ENCODE measurements at places on chromosomes 1 and 21. TPM values are rescaled to one million over a fixed set of nuclear protein-coding genes. Genes with fewer than 3 reads are reported as not detected.

GRCh38 chr21:25772686-25773085 is 37.9 kb downstream of the GABPA start:
- no peaks in the 10 kb centered on the region for H3K36me3 ChIP-seq
- no peak overlapping the region for H3K4me3 ChIP-seq
- H3K27ac ChIP-seq: peak overlapping the region; percentile 55
- DNase-seq: no peak

The USP21 gene
- total RNA-seq: 24.4 TPM

DNA sequence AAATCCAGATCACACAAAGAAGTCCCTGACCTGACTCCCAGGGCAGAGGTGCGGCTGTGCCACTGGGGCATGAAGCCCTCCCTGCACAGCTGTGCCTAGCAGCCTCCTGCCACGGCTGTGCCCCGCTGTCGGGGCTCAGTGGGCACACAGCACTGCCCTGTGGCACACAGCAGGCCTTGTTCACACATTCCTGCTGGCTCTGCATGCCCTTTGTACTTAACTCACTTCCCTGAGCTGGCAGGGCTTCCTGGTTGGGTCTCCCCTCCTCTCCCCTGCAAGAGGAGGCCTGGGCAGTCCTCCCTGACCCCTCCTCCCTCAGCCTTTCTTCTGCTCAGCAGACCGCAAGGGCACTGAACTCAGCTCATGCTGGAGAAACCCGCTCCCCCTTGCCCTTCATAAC is 14.8 kb downstream of the LHX4 start:
- H3K4me3 ChIP-seq: no peak overlapping the region
- H3K27me3 ChIP-seq: peaks cover 35% of the 10 kb centered on the region
- H3K36me3 ChIP-seq: no peaks in the 10 kb centered on the region
- no peak for DNase-seq
- H3K4me1 ChIP-seq: no peaks in the 10 kb centered on the region

GRCh38 chr1:39199593-39199992 is 4.9 kb upstream of the MACF1 start:
- H3K4me1 ChIP-seq: peaks cover 67% of the 10 kb centered on the region
- no peaks in the 10 kb centered on the region for H3K27me3 ChIP-seq
- DNase-seq: no peak

DNA sequence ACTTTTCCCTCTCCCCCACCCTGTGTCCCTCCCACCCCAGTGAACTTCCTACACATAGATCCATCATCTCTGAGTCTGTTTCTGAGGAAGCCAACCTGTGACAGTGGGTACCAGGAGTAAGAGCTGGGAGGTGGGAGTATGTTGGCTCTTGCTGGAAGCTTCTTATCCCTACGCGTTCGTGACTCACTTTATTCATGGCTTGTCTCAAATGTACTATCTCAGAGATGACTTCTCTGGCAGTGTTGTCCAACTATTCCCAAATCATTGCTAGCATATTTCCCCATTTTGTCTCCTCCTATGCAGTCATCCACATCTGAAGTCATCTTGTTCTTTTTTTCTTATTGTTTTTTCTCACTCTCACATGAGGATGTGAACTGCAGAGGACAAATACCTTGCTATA is 88.0 kb downstream of the HIVEP3 start:
- no peaks in the 10 kb centered on the region for H3K4me1 ChIP-seq
- H3K4me3 ChIP-seq: no peak overlapping the region
- no peak overlapping the region for H3K27ac ChIP-seq
- H3K36me3 ChIP-seq: no peaks in the 10 kb centered on the region

GRCh38 chr1:31927661-31927980 is 10.5 kb downstream of the PTP4A2 start:
- H3K4me1 ChIP-seq: peaks cover 80% of the 10 kb centered on the region
- H3K36me3 ChIP-seq: peaks cover 38% of the 10 kb centered on the region
- no peak for DNase-seq
- H3K27me3 ChIP-seq: no peaks in the 10 kb centered on the region
